Hematopoietic multipotent progenitor cell treated with erythropoietin and hydrocortisone succinate and interleukin-3 and kit ligand, for 6 days (in vitro differentiated cells): ENCODE measurements at places on chromosomes 7 and 10.
A peak's percentile ranks its signal among the peaks of the same experiment; 100 is the strongest.

DNA sequence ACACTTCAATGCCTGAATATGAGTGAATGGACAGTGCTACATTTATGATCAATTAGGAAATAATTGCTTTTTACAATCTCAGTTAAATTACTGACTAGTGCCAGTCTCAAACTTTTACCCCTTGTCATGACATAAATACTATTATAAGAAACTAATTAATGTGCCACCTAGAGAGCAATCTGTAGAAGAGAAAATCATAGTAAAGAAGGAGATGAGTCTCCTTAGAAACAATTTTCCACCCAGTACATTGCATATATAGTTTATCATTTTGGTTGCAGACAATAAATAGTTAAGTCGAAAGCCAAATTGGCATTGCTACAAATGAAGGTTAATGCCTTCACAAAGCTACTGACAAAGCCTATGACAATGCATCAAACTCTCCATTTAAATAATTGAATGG lies 68.6 kb downstream of the SLC13A1 start:
- peak; percentile 2 for DNase-seq

DNA sequence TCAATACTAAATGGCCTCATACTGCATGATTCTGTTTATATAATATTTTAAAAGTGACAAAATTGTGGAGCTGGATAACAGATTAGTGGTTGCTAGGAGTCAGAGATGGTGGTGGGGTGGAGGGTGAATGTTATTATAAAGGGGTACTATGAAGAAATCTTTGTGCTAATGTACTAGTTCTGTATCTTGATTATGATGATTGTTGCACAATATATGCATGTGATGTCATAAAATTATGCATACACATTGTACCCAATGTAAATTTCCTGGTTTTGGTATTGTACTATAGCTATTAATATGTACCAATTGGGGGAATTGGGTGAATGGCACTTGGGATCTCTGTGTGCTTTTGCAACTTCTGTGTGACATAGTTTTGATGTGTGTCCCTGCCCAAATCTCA lies 112.2 kb downstream of the TMEM26 start:
- DNase-seq: no peak

GRCh38 chr7:96118449-96119001 lies 203.4 kb downstream of the SLC25A13 start:
- DNase-seq: no peak

GRCh38 chr7:151304856-151305255 lies 36.8 kb upstream of the NUB1 start:
- no peak for DNase-seq

- DNase-seq: no peak
Measured at GRCh38 chr7:100358027-100358856, at the start of gene PILRB. Gene PILRB (plus strand): TSS chr7:100358117. CDS start chr7:100358303, 186 bp downstream.

DNA sequence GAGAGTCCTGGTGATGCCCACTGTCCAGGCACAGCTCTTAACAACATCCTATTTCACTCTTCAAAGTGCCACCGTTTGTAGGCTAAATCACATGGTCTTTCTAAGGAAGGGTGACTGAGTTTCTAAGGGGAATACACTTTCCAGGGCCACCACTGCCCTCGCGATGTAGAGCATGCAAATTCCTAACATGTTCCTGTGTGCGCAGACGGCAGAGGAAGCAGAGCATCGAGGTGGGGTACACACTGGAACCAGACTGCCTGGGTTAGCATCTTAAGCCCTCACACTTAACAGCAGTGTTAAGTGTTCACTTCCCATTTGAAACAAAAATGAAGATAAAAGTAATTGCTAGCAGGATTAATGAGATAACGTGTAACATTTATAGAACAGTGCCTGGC lies 3.0 kb downstream of the VOPP1 start:
- DNase-seq: no peak

DNA sequence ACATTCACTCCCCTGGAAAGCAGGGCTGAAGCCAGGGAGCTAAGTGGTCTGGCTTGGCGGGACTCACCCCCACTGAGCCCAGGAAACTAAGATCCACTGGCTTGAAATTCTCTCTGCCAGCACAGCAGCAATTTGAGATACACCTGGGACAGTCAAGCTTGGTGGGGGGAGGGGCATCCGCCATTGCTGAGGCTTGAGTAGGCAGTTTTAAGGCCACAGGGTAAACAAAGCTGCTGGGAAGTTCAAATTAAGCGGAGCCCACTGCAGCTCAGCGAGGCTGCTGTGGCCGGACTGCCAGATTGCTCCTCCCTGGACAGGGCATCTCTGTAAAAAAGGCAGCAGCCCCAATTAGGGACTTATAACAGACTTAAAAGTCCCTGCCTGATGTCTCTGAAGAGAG lies 108.2 kb upstream of the FAM13C start:
- DNase-seq: no peak

DNA sequence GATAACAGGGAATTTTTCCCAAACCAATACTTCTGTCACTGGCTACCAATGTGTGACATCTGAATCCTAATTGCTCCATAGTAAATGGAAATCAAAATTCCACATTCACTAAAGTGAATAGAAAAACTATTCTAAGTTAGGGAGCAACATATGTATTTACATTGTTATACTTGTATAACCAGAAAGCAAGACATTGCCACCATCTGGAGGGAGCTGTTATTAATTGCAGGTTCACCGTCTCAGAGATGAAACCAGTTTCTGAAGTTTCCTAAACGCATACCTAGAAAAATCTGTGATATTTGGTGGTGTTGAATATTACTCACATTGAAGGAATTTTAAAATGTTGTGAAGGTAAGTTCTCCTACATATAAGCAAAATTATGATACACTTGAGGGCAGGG lies 390.1 kb downstream of the NXPH1 start:
- DNase-seq: no peak
